ENCODE measurements at places on chromosomes 6 and 20.

GRCh38 chr6:121885399-121886152, 450.1 kb downstream of the GJA1 start:
- DNase-seq, result no peak

DNA sequence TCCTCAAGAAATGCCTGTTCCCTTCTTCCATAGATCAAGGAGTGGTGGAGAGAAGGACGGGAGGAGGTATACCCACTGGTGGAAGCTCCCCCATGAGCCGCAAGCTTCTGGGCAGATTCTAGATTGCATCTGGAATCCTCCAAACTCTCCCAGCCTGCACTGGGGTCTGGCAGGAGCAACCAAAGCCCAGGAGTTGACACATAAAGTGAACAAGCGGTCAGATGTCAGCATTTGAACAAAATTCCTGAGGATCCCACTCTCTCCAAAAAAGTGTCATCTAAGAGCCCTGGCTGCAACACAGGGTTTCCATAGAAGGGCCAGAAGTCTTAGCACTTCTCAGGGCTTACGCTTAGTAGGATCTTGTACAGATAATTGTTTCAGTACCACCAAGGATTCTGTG, 88.2 kb downstream of the KCNB1 start:
- DNase-seq, result no peak

DNA sequence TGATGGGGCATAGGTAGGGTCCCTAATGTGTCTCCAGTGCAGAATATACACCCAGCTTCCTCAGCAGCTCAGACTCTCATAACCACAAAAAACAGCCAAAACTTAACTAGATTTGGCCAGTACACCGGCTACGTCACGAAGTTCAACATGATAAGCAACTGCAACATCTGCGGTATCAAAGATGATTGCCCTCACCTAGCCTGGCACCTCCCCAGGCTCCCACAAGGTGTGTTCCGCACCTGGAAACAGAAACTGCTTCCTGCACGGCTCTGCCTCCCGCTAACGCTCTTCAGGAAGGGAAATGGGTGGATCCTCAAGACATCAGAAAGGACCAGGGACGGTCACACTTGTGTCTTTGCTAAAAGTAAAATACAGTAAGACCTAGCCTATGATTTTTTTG, 9.5 kb downstream of the TXNDC5 start:
- DNase-seq, result no peak

GRCh38 chr6:141107591-141108160, 1025.0 kb upstream of the GJE1 start:
- DNase-seq, result no peak

DNA sequence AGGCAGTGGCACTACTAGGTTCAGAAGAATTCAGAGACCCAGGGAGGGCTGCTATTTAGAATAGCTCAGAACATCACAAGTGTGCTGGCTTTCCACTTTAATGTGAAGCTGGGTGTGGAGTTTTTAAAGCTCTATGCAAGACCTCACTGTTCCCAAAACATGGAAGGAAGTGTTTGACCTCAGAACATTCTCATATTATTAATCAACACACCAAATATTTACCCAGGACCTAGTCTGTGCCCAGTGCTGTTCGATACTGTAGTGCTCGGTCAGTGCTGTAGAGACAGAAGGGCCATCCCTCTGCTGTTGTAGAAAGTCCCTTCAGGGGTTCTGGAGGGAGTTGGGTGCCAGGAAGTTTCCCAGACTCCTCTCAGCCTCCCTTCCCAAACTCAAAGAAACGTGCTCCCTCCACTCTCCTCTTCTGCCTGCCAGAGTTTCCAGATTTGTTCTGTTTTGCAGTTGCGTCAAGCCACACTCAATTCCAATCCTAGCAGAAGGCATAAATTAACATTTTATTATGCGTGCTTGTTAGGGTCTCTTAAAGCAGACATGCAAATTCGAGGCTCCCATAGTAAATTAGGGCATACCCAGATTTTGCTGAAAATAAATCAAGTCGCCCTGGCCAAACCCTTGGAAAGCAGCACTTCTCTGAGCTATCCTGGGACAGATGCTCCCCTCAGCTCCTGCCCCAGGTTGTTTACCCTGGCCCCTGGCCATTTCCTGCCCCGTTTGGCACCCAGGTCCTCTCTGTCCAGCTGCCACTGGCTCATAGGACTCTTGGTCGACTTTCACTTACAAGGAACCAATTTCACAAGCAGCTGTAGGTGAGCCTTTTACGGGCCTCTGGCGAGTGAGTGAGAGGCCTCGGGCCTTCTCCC, 248.6 kb downstream of the HIVEP2 start:
- no peak for DNase-seq
